ENCODE measurements at places on chromosomes 2 and 18.

DNA sequence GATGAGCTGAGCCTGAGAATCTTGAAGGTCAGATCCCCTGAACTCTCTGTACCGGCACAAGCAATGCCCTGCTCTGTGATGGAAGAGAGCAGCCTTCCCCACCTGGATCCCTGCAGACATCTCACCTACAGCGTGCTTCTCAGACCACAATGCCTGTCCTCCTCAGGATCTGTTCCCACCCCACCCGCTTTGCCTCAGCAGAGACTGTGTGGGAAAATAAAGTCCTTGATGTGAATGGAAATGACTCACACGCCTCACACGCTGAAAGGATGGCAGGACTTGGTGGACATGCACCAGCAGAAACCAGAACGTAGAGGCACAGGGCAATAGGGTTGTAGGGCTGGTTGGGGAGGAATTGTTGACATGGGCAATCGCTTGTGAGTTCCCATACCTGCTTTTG lies 117.9 kb upstream of the POU3F3 start:
- no peaks in the 10 kb centered on the region for H3K27me3 ChIP-seq
- no peaks in the 10 kb centered on the region for H3K4me1 ChIP-seq
- no peak overlapping the region for H3K27ac ChIP-seq
- H3K36me3 ChIP-seq = no peaks in the 10 kb centered on the region
- no peak for DNase-seq
- no peak overlapping the region for H3K4me3 ChIP-seq

DNA sequence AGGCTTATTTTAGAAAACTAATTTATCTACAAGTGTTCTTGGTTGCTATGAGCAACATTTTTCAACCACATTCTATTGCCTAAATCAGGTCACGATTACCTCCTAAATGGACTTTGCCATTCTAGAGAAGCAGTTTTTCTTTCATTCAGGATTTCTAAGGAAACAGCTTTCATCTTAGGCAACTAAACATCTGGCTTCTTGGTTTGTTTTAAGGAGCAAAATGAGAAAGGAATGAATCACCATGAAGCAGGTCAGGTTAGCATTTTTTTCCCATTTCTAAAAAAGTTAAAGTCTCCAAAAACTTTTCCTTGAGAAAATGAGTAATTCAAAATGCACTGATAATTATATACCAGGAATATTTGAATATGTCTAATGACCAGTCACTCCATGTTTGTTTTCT lies 114.8 kb downstream of the GAREM1 start:
- no peak overlapping the region for H3K27ac ChIP-seq
- no peaks in the 10 kb centered on the region for H3K36me3 ChIP-seq
- no peak for DNase-seq

DNA sequence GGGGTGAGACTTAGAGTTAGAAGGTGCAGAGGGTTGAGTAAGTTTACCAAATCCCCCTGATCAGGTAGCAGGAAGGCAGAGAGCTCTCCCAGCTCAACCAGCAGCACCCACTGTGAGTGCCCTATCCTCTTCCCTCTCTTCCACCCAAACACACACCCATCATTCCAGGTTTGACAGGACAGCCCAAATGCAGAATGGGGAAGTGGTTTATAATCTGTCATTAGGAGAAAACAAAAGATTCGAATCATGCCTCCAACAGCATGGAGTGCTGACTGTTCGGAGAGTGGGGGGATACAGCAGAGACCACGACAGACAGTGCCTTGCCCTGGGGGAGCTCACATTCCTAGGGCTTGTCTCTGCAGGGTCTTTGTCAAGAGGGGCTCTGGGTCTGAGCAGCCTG lies 11.7 kb downstream of the CXCR2 start:
- H3K4me1 ChIP-seq = no peaks in the 10 kb centered on the region
- H3K27me3 ChIP-seq = peaks cover 45% of the 10 kb centered on the region
- H3K4me3 ChIP-seq = no peak overlapping the region

GRCh38 chr2:240672076-240672700 lies 10.5 kb downstream of the AQP12B start:
- peaks cover 54% of the 10 kb centered on the region for H3K27me3 ChIP-seq
- no peak overlapping the region for H3K4me3 ChIP-seq
- no peaks in the 10 kb centered on the region for H3K4me1 ChIP-seq
- H3K36me3 ChIP-seq = no peaks in the 10 kb centered on the region

DNA sequence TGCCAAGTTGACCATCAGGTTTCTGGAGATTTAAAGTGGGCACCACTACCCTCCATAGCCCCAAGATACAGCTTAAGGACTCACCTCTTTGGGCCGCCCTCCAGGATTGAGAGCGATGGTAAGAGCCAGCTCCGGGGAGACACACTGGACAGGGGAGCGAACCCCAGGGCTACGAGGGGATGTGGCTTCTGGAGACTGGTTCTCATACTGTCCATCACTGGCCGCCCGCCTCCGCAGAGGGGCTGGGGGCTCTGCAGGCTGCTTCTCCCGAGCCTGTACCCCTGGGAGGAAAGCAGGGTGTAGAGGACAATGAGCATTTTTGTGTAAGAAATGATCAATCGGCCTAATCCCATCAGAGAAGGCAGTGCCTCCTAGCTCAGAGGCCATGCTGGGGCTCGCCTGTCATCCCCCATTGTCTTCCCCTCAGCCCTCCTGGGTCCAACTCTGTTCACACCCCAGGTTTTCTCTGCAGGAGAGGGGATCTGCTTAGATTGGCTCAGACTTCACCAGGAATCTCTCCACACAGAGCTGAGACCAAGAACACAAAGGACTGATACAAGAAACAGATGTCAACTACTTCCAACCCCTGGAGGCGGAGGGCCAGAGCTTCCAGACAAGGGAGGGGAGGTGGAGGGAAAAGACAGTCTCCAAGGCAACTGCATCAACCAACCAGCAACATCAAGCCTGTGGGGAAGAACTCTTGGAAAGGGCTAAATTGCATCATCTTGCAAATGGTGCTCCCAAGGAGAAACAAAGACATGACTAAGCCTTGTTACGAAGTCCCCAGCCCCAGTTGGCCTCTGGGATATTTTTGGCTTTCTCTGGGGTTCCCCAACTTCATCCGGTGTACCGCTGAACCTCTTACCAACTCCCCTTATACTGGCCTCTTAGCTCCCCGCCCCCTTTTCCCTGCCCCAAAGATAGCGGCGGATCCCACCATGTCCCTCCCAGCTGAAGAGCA lies 166.6 kb downstream of the TNS1 start:
- peaks cover 2% of the 10 kb centered on the region for H3K27me3 ChIP-seq
- H3K36me3 ChIP-seq = no peaks in the 10 kb centered on the region
- H3K4me3 ChIP-seq = no peak overlapping the region
- H3K4me1 ChIP-seq = no peaks in the 10 kb centered on the region

Measured in activated CD8-positive, alpha-beta memory T cell treated with anti-CD3 and anti-CD28 coated beads, Interleukin-2, amount 10 ng/mL, durations not matched to agents 7 days and 5 days (primary cell).